ENCODE measurements at places on chromosomes 1 and 21. TPM values are rescaled to one million over a fixed set of nuclear protein-coding genes. Genes with fewer than 3 reads are reported as not detected.

DNA sequence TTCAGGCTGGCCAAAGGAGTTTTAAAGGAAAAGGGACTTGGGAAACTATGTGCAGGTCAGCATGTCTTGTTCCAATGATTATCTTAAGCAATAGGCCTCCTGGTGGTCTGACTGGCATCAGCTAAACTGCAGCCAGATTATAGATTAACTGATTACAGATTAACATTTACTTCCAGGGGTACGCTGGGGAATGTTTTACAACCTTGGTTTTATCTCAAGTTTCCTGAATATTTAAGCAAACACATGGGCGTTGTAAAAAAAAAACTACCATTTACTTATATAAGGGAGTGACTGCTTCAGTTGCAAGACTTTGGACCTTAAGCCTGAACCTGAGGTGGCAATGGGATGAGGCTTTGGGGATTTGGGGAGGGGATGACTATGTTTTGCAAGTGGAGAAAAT, 600.6 kb upstream of the B3GALT2 start:
- no peak for DNase-seq

BARHL2 gene
- total RNA-seq = not detected

- DNase-seq = peak; percentile 30
Observed at GRCh38 chr1:24900985-24901781, 28.9 kb downstream of the RUNX3 start.

DIPK1A gene
- 10.7 TPM for total RNA-seq

DNA sequence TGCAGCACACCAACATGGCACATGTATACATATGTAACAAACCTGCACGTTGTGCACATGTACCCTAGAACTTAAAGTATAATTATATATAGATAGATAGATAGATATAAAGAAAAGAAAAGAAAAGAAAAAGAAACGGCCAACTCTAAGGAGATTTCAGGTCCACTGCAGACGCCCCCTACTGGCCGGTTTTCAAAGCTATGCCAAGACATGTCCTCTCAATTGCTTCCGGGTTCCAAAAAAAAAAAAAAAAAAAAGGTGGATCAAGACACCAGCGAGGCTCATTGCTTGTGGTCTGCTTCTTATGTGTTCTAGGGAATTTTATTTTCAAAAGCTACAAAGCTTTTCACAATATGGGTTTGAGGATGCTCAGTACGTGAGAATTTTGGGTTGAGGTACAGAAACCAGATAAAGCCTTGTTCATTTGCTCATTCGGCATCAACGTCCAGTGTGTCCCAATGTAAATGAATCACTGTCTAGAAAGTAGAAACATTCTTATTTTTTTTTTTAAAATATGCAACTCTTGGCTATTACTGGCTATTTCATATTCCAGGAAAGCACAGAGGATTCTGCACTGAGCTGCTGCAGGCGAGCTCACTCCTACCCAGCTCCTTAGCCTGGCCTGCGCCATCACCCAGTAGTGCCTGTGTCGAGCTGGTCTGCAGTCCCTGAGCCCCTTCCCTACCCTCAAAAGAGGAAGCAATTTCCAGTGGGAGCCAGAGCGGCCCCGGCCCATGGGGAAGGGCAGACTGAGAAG, 643.0 kb downstream of the KIF26B start:
- DNase-seq = no peak

DNA sequence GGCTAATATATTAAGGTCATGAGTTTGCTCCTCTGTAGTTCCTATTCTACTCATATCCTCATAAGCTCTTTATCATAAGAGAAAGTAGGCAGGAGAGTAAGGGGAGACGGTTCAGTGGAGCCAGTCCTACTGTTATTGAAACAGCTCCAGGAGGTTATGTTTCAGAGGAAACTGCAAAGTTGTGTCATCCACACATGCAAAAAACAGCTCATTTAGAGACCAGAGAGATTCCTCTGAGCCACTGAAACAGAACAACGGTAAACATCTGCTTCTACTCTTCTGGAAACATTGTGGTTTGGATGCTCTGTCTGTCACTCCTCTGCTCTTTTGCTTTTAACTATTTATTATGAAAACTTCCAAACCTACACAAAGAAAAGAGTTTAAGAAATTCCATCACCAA, 66.3 kb upstream of the PPP2R5A start:
- no peak for DNase-seq

- DNase-seq = peak; percentile 77
Observed at GRCh38 chr21:34865400-34866241, 183.5 kb downstream of the RUNX1 start.

DNA sequence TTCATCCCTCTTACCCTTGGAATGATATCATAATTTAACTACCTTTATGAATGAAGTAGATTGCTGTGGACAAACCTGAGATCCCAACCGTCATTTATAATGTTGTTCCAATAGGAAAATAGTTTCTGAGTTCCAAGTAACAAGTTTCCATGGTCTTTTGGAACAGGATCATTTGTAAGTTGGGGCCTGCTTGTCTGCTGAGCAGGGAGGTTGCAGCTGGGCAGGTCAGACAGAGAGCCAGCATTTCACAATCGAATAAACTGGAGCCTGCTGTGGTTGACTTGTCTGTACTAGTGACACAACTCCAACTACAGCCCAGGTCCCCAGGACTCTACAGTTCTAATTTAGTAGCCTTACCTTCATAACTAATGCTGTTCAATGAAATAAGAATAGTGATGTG, 18.6 kb upstream of the RALGPS2 start:
- DNase-seq = peak; percentile 59
